ENCODE measurements at places on chromosomes 16 and 17. TPM values are rescaled to one million over a fixed set of nuclear protein-coding genes. Genes with fewer than 3 reads are reported as not detected.
A peak's percentile ranks its signal among the peaks of the same experiment; 100 is the strongest.

HBA1 gene
- total RNA-seq, result not detected

GPRC5C gene
- total RNA-seq, result 10.0 TPM

CCL1 gene
- not detected for total RNA-seq

CMTM2 gene
- total RNA-seq, result not detected

MMP25 gene
- under 0.01 TPM for total RNA-seq

MT1A gene
- total RNA-seq, result not detected

HIGD1B gene
- total RNA-seq, result not detected

KRTAP9-2 gene
- total RNA-seq, result not detected

DNA sequence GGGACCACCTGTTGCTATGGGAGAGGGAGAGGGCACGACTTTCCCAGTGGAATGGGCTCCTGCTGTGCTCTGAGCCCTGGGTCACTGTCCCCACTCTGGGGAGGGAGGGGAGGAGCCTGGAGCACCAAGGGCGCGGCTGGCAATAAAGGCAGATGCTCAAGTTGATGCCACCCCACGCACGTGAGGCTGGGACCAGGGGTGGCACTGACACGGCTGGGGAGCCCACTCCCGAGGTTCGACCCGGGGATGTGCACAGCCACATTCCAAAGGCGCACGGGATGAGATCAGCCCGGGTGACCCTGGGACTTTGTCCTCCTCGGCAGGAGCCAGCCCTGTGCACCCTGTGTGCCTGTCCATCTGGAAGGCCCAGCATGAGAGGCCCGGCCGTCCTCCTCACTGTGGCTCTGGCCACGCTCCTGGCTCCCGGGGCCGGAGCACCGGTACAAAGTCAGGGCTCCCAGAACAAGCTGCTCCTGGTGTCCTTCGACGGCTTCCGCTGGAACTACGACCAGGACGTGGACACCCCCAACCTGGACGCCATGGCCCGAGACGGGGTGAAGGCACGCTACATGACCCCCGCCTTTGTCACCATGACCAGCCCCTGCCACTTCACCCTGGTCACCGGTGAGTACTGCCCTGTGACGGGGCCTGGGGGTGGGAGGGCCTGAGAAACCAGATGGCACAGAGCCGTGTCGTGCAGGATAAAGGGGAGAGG lies at the start of gene ENPP7:
Gene ENPP7 (plus strand): TSS at position 175 of the 715 bp plus-strand sequence. CDS start 197 bp downstream, at position 372.
- no peak for DNase-seq

GRCh38 chr17:33520426-33521330 lies 227.6 kb upstream of the ASIC2 start:
- DNase-seq, result peak; percentile 28

DNA sequence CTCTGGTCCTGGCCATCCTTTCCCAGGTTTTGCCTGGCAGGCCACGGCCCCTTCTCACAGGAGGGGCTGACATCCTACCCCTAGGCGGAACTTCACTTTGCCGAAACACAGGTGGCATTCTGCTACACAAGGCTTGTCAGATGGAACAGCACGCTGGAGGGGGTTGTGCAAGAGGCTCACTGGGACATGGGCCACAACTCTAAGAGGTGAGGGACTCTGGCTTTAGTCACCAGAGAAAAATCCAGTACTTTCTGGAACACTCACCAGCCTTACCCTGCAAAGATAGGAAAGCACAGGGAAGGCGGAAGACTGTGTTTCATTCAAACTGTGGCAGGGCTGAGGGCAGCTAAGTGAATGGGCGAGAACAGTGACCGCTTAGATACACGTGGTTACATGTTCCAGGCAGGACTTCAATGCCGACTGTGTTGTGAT lies 18.3 kb downstream of the CDC42EP4 start:
- no peak for DNase-seq

DNA sequence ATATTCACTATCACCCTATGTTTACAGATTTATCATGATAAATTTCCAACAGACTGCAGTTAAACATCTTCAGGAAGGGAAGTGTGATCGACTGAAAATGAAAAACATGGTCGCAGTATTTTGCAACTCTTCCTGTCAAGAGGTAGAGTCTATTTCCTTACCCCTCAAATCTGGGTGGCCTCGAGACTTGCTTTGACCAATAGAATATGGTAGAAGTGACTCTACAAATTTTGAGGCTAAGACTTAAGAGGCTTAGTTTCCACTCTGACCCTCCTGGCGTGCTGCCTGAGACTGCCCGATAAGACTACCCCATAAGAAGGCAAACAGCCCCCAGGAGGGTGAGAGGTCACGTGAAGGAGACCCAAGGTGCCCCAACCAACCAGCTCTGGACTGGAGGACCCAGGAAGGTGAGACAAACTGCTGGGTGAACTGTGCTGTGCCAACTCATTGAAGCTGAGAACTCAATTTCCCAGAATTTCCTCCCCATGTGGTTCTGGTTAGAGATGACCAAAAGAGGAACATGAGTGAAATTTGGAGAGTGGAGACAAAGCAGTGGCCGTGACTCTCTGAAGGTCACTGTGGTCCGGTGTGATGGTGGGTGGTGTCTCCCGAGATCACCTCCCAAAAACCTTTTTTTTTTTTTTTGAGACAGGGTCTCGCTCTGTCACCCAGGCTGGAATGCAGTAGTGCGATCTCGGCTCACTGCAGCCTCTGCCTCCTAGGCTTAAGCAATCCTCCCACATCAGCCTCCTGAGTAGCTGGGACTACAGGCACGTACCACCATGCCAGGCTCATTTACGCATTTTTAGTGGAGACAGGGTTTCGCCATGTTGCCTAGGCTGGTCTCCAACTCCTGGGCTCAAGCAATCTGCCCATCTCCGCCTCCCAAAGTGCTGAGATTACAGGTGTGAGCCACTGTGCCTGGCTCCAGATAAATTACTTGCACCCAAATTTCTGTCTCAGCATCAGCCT lies 38.2 kb upstream of the LITAF start:
- DNase-seq, result no peak

- DNase-seq, result no peak
Observed at GRCh38 chr16:71387045-71387871, 28.7 kb downstream of the CALB2 start.

DNA sequence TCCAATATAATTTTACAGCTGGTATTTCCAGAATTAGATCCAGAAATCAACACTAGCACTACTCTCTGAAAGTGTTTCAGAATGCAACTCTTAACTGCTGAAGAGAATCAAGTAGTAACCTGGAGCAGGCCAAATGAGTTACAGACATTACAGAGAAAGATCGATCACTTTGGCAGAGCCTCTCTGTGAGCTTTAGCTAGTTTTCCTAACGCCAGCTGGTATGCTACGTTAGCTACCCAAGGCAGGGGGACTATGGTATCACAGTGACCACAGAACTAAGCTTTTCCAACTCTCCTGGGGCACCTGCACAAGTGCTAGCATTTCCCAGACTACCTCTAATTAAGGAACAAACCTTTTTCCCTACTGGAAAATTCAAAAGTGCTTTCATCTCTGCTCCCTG lies 30.4 kb downstream of the TRAF4 start:
- no peak for DNase-seq

- peak; percentile 36 for DNase-seq
Observed at GRCh38 chr17:32350666-32351418, 885 bp downstream of the ZNF207 start.

DNA sequence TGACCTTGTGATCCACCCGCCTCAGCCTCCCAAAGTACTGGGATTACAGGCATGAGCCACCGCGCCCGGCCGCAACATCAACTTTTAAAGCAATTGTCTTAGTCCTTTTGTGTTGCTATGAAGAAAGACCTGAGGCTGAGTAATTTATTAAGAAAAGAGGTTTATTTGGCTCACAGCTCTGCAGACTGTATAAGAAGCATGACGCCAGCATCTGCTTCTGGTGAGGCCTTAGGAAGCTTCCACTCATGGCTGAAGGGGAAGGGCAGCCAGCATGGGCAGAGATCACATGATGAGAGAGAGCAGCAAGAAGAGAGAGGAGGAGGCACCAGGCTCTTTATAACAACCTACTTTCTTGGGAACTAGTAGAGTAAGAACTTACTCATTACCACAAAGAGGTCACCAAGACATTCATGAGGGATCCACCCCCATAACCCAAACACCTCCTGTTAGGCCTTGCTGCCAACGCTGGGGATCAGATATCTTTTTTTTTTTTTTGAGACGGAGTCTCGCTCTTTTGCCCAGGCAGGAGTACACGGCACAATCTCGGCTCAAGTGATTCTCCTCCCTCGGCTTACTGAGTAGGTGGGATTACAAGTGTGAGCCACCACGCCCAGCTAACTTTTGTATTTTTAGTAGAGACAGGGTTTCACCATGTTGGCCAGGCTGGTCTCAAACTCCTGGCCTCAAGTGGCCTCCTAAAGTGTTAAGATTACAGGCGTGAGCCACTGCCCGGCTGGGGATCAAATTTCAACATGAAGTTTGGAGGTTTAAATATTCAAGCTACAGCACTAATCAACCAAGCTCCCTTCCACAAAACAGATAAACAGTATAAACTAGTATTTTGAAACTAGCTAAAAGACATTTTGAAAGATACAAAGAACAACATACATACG lies 21.4 kb upstream of the GPT2 start:
- no peak for DNase-seq

DNA sequence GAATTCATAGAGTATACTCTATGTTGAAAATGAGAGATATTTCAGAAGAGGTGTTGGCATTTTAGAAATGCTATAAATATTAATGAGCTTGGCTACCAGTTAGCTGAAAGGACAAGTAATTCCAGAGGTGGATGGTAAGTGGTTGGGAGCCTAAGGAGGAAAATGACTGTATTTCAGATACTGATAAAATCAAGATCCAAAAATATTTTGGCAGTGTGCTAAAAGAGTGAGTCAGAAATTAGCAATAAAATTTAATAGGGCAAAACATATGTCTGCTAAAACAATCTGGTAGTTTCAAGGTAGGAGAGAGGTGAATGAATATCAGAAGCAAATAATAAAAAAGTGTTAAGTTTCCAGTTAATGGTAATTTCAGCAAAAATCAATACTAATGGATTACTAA lies 1287.9 kb downstream of the CDH8 start:
- no peak for DNase-seq

GRCh38 chr17:44992242-44992939 lies 24.3 kb upstream of the C1QL1 start:
- DNase-seq, result no peak

- DNase-seq, result no peak
Observed at GRCh38 chr17:77312786-77313599, 172.2 kb downstream of the SEC14L1 start.

- no peak for DNase-seq
Observed at GRCh38 chr17:4182043-4182442, 39.0 kb downstream of the CYB5D2 start.

DNA sequence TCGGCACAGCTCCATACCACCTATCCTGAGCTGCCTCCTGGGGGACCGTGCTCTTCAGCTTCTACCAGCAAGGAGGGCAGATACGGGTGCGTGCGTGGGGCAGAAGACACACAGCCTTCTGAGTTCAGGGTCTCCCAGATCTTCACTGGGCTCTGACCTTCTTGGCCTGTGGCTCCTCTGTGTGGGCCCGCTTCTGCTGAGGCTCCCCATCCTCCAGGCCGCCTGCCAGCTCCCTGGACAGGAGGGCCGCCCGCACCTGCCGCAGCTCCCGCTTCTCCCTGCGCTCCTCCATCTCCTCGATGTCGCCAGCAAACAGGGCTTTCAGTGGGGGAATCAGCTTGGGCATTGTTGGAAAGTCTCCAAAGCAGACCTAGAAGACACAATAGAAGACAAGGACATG lies 25.2 kb downstream of the ELAC2 start:
- no peak for DNase-seq

DNA sequence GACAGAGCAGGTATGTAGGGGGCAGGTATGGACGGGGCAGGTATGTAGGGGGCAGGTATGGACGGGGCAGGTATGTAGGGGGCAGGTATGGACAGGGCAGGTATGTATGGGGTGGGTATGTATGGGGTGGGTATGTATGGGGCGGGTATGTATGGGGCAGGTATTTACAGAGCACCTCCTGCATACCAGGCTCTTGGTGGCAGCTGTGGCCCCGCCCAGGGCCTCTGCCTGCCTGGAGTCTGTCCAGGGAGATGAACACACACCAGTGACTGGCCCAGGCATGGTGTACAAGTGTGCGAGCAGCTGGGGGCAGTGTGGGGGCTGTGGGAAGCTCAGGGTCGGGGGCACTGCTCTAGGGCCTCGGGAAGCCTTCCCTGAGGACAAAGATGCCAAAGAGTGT lies 4.4 kb downstream of the RPL3L start:
- DNase-seq, result no peak

DNA sequence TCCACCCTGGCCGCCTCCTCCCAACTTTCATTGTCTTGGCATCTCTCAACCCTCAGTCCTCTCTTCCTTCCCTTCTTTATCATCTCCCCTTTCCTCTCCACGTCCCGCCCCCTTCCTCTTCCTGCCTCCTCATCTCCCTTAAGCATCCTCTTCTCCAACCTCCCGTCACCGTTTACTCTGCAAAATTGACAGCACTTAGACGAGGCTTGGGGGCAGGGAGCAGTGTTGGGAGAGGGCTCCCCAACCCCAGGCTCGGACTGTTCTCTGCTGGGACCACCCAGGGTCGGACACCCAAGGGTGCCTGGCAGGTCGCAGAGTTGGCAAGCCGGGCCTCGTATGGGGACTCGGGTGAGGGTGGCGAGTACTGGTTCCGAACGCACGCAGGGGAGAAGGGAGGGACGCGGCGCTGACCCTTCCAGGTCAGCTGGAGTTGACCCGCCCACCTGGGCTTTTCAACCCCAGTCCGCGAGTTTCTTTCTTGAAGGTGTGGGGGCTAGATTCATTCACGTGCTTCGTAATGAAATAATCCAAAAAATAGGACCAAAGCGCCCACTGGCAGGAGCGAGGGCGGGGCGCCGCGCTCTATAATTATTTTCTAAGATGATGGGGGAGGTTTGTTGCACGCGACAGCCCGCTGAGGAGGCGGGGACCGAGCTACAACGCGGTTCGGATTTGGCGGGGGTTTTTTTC lies 775 bp upstream of the PAGR1 start:
- peak; percentile 33 for DNase-seq

- DNase-seq, result peak; percentile 44
Observed at GRCh38 chr16:22402191-22402590, 27.8 kb upstream of the CDR2 start.

- no peak for DNase-seq
Observed at GRCh38 chr16:86880316-86881117, 302.2 kb downstream of the FOXL1 start.

DNA sequence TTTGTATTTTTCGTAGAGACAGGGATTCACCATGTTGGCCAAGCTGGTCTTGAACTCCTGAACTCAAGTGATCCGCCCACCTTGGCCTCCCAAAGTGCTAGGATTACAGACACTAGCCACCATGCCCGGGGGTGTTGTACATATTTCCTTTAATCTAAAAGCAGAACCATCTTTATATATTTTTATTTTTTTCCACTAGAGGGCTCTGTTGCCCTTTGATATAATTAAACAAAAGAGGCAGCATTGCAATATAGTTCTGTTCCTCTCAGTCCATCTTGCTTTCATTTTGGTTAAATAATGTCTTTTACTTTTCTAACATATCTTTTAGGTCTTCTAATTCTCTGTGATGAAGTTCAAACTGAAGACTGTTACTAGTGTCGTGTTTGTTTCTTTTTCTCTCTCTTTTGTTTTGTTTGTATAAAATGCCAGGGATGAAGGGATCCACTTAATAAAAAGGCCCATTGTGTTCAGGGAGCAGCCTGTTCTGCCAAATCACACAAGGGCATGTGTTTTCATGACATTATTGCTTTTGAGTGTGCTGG lies 23.4 kb downstream of the WWOX start:
- DNase-seq, result peak; percentile 49

DNA sequence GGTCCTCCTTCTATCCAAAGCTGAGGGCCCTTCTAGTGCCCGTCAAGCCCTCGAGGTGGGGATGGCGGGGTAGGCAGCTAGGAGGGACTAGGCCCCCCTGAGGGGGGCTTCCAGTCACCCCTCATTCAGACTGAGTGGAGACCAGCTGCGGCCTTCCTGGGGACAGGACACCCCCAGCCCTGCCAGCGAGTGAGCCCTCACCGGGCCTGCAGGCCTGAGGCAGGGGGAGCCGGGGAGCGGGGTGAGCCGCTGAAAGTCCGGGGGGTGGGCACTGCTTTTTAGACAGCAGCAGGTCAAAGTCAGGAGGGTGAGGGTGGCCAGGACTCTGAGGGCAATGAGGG lies 8.7 kb upstream of the KREMEN2 start:
- DNase-seq, result no peak
